ENCODE measurements at places on chromosomes 16 and 17.

- no peak for DNase-seq
These were observed 226.1 kb upstream of the TOX3 start for GRCh38 chr16:52773026-52773425.

DNA sequence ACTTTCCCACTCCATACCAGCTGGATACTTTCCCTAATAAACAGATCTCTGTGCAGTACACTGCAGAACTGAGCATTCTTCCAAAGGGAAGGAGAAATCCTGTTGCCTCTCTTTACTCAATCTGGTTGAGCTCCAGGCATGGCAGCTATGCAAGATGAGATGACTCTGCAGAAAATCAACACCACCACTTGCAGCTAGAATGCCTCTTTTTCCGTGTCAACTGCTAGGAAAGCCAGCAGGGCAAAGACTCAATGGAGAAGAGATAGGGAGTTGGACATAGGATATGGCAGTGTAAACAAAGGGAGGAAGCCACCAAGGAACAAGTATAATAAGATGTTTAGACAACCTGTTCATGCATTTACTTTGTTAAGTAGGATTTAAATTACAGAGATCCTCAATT is 40.4 kb upstream of the CORO6 start:
- no peak for DNase-seq

- no peak for DNase-seq
These were observed 25.9 kb downstream of the GRIN2C start for GRCh38 chr17:74833501-74834377.

DNA sequence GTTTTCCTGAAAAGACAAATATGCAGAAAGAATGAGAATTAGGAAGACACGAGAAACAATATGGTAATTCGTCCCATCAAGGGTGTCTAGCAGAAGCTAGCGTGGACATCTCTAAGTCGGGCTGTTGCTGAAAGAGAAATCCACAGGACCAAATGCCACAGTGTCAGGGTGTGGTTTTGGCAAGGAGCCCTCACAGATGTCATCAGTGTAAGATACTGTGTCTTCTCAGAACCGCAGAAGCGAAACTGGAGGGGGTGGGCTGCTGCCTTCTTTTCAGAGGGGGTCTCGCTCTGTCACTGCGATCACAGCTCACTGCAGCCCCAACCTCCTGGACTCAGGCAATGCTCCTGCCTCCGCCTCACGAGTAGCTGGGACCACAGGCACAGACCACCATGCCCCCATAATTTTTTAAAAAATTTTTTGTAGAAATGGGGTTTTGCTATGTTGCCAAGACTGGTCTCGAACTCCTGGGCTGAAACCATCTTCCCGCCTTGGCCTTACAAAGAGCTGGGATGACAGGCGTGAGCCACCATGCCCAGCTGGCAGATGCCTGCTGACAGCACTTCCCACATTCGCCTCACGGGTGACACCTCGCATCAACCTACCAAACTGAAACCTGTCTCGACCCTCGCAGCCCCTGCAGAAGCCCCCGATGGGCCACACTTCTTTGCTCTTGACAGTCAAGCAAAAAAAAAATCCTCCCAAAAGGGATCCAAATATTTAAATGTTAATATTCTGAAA is 26.2 kb downstream of the TRAP1 start:
- DNase-seq: no peak

- DNase-seq: no peak
These were observed 9.8 kb downstream of the RASL10B start for GRCh38 chr17:35740997-35741931.

DNA sequence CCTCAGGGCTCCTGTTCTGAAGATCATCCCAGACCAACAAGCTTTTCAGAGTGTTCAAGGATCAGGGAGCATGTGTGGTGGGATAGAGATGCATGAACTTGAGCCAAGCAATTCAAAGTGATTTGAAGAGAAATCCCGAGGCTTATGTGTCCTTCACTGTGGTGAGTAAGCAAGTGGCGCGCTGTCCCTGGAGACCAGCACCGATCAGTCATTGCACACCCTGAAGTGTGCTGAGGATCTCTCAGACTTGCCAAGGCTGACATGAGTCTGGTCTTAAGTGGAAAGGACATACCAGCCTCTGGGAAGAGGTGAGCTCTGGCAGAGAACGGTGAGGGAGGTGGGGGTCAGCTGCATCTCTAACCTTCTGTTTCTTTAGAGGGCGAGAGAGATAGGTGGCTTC is 43.8 kb upstream of the CDH13 start:
- DNase-seq: no peak

DNA sequence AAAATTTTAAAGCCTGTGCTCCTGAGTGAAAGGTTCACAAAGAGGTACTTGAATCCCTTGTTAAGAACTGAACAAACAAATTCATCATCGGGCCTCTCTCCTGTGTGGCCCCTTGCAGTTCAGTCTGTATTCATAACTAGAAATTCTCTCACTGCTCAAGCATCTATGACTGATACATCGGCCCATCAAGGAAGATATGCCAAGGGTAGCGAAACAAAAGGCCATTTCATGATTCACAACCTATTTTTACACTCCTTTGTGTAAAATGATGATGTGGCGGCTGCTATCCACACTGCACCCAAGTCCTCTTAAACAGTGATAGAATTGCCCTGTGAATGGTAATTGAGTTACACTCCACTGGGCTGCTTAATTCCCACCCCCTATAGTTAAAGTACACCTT is 204.6 kb downstream of the STX8 start:
- DNase-seq: no peak

- no peak for DNase-seq
These were observed 237.2 kb downstream of the MRTFB start for GRCh38 chr16:14308368-14308723.

All from activated CD8-positive, alpha-beta memory T cell treated with anti-CD3 and anti-CD28 coated beads for 48 hours (primary cell).